ENCODE measurements at places on chromosomes 2 and 18. TPM values are rescaled to one million over a fixed set of nuclear protein-coding genes. Genes with fewer than 3 reads are reported as not detected.
A peak's percentile ranks its signal among the peaks of the same experiment; 100 is the strongest.

The PARD6G gene
- total RNA-seq = 0.28 TPM

The CRYBA2 gene
- not detected for total RNA-seq

The TFPI gene
- total RNA-seq = not detected

The C2orf66 gene
- total RNA-seq = not detected

The GALNT3 gene
- total RNA-seq = 3.0 TPM

The RNPEPL1 gene
- total RNA-seq = 145 TPM

- DNase-seq = no peak
Measured at GRCh38 chr2:126883666-126884040, 15.0 kb upstream of the TEX51 start.

- peak; percentile 96 for DNase-seq
Measured at GRCh38 chr2:203706403-203706802, at the start of gene CD28. Gene CD28 (plus strand): TSS chr2:203706639. CDS start chr2:203706697, 58 bp downstream.

DNA sequence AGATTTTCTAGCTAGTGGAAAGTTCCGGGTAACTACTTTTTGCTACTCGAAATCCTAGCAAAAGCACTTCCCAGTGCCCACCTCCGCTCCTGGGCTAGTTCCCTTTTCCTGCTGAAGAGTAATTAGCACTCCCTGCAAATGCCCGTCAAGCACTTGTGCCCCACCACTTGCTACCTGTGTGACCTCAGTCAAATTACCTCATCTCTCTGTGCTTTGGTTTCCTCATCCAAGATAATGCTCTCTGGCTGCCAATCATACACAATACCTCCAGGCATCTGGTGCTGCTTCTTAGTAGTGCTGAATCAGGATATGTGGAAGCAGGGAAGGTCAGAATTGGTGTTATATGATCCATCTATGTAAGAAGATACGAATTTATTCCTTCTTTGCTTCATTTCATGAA is 102.1 kb upstream of the CDCA7 start:
- DNase-seq = no peak

GRCh38 chr2:182826064-182826463 is 40.4 kb downstream of the FRZB start:
- no peak for DNase-seq

DNA sequence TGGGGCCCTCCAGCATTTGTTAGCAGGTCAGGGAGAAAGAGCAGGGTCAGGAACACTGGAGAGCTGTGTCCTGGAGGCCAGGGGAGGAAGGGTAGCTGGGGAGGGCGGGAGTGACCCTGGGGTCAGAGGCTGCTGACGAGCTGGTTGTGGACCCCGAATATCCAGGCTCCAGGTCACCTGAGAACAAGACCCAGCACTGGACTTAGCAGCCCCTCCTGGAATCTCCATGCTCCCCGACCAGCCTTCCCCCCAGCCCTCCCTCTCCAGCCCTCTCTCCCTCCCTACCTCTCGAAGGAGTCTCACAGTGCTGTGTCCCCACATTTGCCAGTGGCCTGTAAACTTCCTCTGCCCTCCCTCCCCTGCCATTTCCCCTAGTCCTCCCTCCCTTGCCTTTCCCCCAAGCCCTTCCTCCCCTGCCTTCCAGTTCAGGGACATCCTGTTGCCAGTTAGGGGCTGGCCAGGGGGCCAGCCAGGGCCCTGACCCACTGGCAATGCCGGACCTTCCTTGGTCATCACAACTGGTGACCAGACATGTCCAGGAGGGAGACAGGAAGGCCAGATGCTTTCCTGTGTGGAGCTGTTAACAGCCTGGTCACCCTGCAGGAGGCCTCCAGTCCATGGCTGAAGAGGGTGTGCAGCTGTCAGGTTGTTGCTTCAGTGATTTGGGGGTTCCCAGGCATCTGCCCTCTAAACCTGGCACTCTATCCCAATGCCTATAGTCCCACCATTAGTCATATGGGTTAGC is 50.0 kb upstream of the FAHD2A start:
- no peak for DNase-seq

DNA sequence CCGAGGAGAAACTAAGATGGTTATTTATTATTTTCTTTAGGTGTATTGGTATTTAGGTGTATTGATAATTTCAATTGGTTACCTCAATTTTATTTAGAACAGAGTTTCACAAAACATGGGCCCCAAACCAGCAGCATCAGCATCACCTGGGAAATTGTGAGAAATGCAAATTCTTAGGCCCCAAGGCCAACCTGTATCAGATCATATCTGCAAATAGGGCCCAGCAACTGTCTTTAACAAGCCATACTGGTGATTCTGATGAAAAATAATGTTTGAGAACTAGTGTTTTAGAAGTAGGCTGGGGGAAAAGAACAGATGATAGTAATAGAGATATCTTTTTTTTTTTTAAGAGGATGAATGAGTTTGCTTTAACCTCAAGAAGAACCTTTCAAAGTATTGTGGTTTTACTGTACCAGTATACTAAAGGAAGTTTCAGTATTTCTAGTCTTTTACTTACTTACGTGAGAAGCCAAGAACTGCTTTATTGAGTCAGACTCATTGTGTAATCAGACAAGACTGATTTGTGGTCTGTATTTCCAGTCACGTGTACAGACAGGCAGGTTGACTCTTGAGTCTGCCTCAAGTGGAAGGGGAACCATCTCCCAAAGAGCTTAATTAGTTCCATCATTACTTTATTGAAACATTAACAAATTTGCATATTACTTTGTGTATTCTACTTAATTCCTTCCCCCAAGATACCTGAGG is 60.4 kb upstream of the GAREM1 start:
- DNase-seq = peak; percentile 15

GRCh38 chr2:70509565-70509964 is 44.1 kb downstream of the TGFA start:
- DNase-seq = no peak

GRCh38 chr2:96539215-96539920 is 2.8 kb downstream of the ARID5A start:
- DNase-seq = no peak

DNA sequence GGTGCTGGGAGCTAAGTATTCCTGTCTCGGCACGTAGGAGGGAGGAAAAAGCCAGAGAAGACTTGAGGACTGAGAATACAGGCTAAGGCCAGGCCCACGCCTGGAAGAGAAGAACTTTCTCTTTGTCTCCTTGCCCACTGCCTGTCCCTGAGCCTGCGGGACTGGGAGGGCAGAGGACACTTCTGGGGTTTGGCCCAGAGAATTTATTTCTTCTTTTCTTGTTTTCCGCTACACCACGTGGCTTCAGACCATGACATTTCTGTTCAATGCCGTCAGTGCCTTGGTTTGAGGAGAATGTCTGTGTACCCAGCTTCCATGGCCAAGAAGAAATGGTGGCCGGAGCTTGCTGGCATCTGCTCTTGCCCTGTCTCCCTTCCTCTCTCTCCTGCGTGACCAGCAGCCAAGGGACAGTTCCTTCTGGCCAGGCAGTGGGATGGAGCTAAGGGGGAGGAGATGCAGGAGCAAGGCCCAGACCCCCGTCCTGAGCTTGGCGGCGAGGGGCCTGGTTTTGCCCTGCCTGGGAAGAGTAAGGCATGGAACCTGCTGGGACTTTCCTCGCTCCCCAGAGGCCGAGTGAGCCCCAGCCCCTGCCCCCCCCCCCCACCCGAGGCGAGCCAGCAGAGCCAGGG is 140.3 kb downstream of the KLHL29 start:
- no peak for DNase-seq

GRCh38 chr2:29420999-29421782 is 306.0 kb downstream of the CLIP4 start:
- no peak for DNase-seq

DNA sequence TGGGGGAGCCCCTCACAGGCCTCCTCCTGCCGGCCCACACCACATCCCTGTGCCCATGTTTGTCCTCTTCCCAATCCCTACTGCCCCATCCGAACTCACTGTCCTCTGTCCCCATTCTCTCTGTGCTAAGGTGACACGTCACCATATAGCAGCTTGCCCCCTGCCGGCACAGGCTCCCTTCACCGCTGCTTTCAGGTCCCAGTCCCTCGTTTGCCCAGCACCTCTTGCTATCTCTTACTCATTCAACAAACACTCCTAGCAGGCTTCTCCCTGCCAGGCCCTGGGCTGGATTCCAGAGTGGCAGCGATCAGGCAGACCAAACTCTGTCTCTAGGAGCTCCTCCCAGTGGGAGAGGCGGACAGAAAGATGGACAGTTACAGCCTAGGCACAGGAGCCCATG is 74.3 kb downstream of the TFCP2L1 start:
- DNase-seq = no peak
